ENCODE measurements at places on chromosomes 2 and 18.

GRCh38 chr2:219642069-219642454, 14.6 kb downstream of the SLC4A3 start:
- DNase-seq: no peak

- no peak for DNase-seq
Measured at GRCh38 chr2:64289251-64289650, 145.0 kb upstream of the PELI1 start.

GRCh38 chr2:241850544-241851324, 8.0 kb downstream of the PDCD1 start:
- no peak for DNase-seq

- no peak for DNase-seq
Measured at GRCh38 chr2:107992069-107992468, 5.7 kb downstream of the SLC5A7 start.

DNA sequence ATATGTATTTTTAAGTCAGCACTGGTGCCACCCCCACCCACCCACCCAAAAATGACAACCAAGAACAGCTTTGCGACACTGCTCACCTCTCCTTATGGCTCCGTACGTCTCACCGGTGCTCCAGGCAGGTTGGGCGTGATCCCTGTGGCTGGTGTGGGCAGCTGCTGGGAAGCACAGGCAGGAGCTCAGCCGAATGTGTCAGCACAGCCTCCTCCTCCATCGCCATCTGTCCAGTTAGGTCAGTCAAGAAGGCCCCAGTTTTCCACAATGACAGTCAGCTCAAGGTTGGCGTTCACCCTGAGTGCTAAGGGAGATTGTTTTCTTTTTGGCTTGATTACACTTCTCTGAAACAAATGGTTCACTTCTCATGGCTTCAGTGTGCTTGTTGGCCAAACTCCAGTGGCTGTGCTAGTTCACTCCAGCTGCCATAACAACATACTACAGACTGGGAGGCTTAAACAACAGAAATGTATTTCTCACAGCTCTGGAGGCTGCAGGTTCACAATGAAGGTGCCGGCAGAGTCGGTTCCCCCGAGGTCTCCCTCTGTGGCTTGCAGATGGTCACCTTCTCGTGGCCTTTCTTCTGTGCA, 30.2 kb downstream of the AMER3 start:
- no peak for DNase-seq

- no peak for DNase-seq
Measured at GRCh38 chr2:149132901-149133300, 94.4 kb downstream of the LYPD6B start.

- DNase-seq: no peak
Measured at GRCh38 chr2:37625156-37625555, 46.3 kb downstream of the CDC42EP3 start.

- DNase-seq: no peak
Measured at GRCh38 chr2:60549928-60550177, 3.6 kb downstream of the BCL11A start.

DNA sequence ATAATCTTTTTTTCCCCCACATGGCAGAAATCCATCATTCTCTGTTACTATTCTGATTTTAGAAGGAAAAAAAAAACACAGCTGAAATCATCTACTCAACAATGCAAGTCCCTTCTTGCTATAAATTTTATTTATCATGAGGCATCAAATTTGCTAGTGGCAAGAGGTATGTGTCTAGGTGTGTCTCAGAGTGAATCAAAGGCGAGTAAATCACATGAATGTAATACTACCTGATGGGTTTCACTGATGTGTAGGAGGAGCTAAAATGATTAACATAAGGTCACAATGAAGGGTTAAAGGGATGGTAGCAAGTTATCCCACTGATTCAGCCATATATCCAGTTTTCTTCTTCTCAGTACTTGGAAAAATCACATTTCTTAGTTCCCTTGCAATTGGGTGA, 24.5 kb upstream of the PELI1 start:
- DNase-seq: no peak

GRCh38 chr2:72750977-72751639, 74.7 kb downstream of the EXOC6B start:
- no peak for DNase-seq

DNA sequence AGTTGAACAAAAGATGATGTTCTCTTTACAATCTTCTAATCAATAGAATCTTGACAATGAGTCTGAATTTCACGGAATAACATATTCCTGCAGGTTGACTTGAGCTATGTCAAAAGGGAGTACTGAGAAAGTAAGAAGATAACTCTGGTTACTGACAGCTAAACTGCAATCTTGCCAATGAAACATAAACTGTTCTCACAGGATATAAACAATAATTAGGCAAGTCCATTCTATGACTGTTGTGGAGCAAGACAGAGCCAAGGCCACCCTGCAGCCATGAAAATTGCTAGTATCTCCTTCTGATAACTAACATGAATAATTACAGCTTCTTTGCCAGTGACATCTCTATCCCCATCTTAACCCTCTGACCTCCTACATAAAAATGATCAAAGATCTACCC, 6.3 kb upstream of the RPRD1A start:
- DNase-seq: no peak

GRCh38 chr2:30300122-30300455, 68.8 kb downstream of the LBH start:
- no peak for DNase-seq

- no peak for DNase-seq
Measured at GRCh38 chr2:199278099-199278498, 179.6 kb downstream of the SATB2 start.

- DNase-seq: no peak
Measured at GRCh38 chr2:63436488-63436887, 151.8 kb downstream of the WDPCP start.

- no peak for DNase-seq
Measured at GRCh38 chr18:3117493-3118192, 102.1 kb downstream of the MYOM1 start.
